ENCODE measurements at places on chromosomes 4 and X. TPM values are rescaled to one million over a fixed set of nuclear protein-coding genes. Genes with fewer than 3 reads are reported as not detected.

The OCIAD1 gene
- 96.6 TPM for total RNA-seq

The JADE3 gene
- 3.0 TPM for total RNA-seq

The TSC22D3 gene
- 1,104 TPM for total RNA-seq

The SAGE1 gene
- not detected for total RNA-seq
